ENCODE measurements at places on chromosomes 2 and 18.

GRCh38 chr2:220044383-220044782, 417.0 kb downstream of the SLC4A3 start:
- no peak for DNase-seq

DNA sequence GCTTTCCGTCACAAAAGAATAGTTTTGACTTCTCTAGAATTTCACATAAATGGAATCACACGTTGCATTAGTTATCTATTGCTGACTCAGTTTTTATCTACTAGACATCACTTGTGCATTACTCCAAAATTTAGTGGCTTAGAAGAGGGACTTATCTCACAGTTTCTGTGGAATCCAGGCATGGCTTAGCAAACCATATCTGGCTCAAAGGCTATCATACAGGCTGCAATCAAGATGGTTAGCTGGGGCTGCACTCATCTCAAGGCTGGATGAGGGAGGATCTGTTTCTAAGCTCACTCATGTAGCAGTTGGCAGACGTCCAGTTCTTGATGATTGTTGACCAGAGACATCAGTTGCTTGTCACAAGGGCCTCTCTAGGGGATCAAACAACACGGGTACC, 6.6 kb upstream of the DSC3 start:
- DNase-seq: no peak

GRCh38 chr18:33729556-33729955, 151.5 kb downstream of the ASXL3 start:
- no peak for DNase-seq

GRCh38 chr2:7927691-7928090, 754.2 kb upstream of the ID2 start:
- no peak for DNase-seq

DNA sequence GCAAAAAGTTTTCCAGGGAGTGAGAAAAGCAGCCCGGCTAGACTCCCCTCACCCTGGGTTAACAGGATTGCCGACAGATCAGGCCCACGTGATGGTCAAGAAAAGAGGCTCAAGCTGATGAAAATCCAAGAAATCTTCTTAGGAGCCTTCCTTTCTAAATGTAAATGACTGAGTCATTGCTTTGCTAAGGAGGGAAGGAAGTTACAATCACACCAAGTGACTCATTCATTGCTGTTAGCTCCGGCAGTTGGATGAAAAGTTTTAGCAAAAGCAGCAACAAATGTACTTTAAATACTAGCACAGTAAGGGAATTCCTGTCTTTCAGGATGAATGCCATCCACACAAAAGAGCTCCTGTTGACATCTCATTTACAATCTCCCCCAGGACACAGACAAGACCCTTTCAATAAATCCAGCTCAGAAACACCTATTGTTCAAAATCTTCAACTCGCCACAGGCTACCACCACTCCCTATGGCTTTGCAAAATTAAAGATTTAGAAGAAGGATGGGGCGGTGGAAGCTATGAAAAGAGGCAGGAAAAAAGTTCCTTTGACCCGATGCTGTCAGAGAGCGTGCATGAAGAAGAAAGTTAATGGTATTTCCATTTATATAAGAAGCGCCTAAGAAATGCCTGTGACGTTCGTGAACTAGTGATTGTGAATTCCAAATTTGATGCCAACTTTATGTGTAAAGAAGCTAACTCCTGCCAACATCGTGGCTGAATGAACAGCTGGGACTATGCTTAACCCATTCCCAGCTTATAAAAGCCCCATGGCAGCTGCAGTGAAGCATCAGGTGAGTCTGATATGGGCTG, 153.7 kb downstream of the TGIF1 start:
- peak; percentile 36 for DNase-seq

DNA sequence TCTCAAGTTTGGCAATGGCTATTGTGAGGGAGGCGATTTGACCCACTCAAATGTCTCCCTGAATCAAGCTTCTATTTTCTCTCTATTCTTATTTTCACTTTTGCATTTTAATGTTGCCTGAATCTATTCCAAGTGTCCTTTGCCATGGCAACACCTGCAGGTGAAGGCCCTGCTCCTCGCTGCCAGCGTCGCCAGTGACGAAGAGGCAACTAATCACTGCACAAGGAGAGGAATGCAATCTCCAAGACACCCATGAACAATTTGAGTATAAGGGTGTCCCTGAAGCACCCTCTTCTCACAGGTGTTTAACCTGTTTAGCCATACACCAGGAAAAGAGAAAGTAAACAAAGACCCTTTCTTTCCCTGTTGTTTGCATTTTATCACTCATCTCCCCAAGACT, 165.6 kb upstream of the VRK2 start:
- DNase-seq: no peak

DNA sequence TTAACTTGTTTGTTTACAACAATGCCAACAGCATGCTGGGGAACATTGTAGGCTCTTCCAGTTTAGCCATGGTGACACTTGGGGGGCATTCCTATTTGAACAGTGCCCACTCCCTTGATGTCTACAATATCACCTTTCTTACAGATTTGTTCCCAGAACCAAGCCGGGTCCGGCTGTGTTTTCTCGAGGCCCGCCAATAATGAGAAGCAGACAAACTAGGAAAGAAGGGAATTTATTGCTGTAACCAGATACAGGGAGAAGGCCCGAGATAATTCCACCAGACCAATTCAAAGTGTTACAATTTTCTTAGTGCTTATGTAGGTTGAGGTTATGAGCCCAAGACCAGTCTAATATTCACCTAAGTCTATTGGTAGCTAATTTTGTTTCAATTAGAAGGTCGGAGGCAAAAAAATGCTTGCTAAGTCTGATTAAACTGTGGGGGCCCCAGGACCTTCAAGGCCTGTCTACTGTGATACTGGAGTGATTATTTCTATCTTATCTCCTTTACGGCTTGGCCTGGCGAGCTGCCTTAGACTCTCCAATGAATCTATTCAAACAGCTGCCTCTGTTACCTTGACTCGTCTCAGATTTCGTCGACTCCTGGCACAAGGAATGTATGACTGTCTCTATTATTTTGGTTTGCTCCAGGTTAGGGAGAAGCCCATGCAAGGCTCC, 59.1 kb upstream of the PSME4 start:
- no peak for DNase-seq
